ENCODE measurements at places on chromosomes 2 and 18. TPM values are rescaled to one million over a fixed set of nuclear protein-coding genes. Genes with fewer than 3 reads are reported as not detected.

TDRD15 gene
- not detected for total RNA-seq

MC5R gene
- not detected for total RNA-seq

SAG gene
- not detected for total RNA-seq

IL18RAP gene
- 1.3 TPM for total RNA-seq

MAL gene
- 1.4 TPM for total RNA-seq

TANC1 gene
- 41.0 TPM for total RNA-seq

RESP18 gene
- total RNA-seq = not detected
